ENCODE measurements at places on chromosomes 7 and 10. TPM values are rescaled to one million over a fixed set of nuclear protein-coding genes. Genes with fewer than 3 reads are reported as not detected.

The PPP1R17 gene
- not detected for total RNA-seq

The TMEM184A gene
- total RNA-seq: 1.5 TPM

The FZD1 gene
- 6.2 TPM for total RNA-seq

GRCh38 chr10:49094646-49095045 is 20.7 kb downstream of the VSTM4 start:
- DNase-seq: no peak

DNA sequence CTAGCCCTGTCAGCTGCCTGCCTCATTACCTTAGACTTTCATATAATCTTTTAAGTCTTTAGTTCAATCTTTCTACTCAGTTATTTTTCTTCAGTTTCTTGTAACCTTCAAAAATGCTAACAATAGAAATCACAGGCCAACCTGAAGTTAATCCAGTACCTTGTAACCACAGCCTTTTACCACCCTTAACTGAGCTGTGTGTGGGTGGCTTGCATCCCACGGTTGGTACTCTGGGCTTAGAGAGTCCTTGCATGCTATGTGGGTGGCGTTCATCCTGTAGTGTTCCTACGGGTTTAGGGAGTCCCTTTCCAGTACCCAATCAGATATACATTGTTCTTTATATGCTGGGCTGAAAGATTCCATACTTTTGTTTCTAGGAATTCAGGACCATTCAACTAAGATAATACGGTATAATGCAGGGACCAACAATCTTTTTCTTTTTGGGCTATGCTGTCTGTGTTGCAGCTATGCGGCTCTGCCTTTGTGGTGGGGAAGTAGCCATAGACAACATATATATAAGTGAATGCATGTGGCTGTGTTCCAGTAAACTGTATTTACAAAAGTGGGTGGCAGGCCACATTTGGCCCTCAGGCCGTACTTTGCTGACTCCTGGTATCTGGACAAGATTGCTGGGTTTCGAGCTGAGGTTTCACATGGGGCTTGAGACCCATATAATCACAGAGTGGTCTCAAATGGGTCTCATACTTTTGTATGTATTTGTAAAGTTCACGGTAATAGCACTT is 280.8 kb upstream of the LRGUK start:
- no peak for DNase-seq

The PTTG1IP2 gene
- total RNA-seq: not detected

GRCh38 chr7:8975681-8976080 is 542.3 kb downstream of the NXPH1 start:
- DNase-seq: no peak

The MRPL32 gene
- total RNA-seq: 108 TPM

DNA sequence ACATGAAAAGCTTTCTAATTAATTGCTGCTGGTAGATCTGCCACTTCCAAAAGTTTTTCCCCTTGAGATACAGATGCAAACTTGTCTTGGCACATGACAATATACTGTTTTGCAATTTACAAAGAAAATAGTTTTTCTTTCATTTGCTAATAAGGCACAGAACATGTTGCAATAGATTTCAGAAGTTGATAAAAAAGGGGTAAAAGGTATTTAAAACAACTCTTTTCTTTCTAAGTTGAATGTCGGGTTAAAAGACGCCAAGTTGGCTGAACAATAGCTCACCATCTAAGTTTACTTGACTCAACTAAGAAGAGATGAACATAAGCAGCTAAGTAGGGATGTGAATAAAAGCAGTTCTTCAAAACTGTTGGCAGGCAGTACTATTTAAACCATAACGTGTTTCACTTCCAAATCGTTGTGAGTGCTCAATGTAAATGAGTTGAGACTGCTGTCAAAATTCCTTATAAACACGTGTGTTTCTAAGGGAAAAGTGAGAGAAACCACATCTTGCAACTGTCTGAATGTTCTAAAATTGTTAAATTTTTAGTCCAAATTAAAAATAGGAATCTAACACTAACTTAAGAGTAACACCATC is 14.5 kb upstream of the THSD7A start:
- DNase-seq: no peak

The TMED4 gene
- 71.4 TPM for total RNA-seq

- DNase-seq: no peak
Measured at GRCh38 chr7:116232350-116232749, 22.0 kb downstream of the TES start.

The ELAPOR2 gene
- 7.7 TPM for total RNA-seq

The ZNF804B gene
- total RNA-seq: not detected

- DNase-seq: no peak
Measured at GRCh38 chr10:33193701-33194521, 140.6 kb downstream of the NRP1 start.

GRCh38 chr10:54125098-54125747 is 675.8 kb downstream of the PCDH15 start:
- no peak for DNase-seq

The DUSP5 gene
- total RNA-seq: 72.7 TPM

DNA sequence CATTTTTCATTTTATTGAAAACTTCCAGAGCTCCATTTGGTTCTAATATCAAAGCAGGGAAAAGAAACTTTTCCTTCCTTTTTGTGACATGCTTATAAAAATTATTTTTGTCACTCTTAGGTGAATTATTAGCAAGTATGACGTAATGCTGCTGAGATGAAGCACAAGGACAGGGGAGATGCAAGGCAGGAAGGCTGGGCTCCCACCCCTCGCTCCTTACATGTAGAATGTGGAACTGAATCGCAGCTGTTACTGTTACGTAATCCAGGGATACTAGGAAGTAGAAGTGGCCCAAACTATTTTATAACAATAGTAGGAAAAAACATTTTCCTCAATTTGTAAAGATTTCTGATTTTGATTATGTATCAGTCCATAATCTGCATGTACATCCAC is 17.1 kb upstream of the GTPBP4 start:
- no peak for DNase-seq

DNA sequence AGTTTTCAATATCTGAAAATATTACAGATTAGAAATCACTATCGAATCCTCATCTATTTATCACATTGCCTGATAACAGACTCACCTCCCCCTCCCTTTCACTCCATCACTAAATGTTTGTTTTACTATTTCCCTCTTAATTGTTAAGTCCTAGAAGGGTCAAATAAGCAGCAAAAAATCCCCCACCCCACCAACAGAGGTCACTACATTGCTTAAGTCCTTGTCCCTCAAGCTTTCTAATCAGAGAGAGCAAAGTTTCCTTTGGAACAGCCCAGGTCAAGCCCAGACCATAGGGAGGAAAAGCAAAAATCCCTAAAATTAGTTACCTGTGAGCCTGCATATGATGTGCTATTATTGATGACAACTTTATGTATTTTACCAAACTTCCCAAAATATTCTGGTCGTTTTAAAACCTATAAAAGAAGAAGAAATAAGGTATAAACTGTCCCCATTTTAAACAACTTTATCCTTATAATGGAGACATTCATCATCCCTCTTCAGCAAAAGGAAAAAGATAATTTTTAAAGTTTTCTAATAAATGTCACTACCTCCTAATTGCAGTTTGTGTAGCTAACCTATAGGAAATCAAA is 95.0 kb downstream of the CNOT4 start:
- DNase-seq: peak; percentile 47

GRCh38 chr10:102396317-102396650 is 779 bp downstream of the NFKB2 start:
- no peak for DNase-seq

GRCh38 chr10:100887761-100888296 is 24.9 kb upstream of the SLF2 start:
- DNase-seq: no peak

The TSC22D4 gene
- total RNA-seq: 65.7 TPM

The NUTM2A gene
- total RNA-seq: 0.10 TPM
